ENCODE measurements at places on chromosomes 2 and 18. TPM values are rescaled to one million over a fixed set of nuclear protein-coding genes. Genes with fewer than 3 reads are reported as not detected.

DNA sequence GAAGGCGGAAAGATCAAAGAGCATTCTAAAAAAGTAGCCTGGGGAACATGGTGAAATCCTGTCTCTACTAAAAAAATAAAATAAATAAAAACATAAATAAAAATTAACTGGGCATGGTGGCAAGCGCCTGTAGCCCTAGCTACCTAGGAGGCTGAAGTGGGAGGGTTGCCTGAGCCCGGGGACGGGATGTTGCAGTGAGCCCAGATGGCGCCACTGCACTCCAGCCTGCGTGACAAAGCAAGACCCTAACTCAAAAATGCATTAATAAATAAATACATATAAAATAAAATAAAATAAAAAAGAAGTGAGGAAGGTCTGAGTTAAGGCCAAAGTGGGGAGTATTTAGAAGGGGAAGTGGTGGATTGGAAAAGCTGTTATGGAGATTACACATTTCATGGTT, 1.3 kb upstream of the PSMD14 start:
- DNase-seq, result no peak

GRCh38 chr18:76264198-76264875, 230.7 kb downstream of the ZNF516 start:
- no peak for DNase-seq

DNA sequence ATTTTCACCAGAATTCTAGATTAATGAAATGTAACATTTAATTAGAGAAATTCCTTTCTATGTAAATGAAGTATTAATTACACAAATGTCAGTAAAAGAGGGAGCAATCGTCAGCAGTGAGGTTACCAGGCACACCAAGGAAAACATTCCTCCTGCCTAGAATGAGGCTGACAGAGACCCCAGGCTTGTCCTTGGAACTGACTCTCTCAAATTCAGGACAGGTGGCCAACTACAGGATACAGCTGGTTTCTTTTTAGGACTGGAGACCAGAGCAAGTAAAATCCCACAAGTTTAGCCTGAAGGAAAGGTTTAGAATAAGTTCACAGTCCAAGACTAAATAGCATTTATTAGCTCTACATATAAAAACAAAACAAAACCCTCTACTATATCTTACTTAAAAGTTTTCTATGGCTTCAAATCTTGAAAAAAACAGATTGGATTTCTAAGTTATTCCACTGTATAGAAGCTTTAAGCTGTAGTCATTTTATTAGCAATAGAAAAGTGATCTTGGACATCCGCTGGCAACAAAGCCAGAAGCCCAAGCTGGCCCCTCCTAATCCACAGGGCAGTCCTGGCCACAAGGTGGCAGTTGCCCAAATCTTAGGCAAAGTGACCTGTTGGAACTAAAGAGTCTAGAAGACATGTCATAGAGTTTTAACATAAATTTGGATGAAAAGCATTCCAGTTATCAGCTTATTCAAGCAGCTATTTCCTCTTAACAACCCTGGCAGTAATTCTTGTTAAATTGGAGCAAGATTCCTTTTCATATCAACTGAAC, 81.0 kb downstream of the SP3 start:
- no peak for DNase-seq

UPP2 gene
- not detected for polyA plus RNA-seq

CHST9 gene
- polyA plus RNA-seq, result 0.10 TPM

ABHD3 gene
- polyA plus RNA-seq, result 11.2 TPM

GRCh38 chr2:228629251-228629650, 447.8 kb upstream of the SPHKAP start:
- no peak for DNase-seq

ADRA2B gene
- 2.7 TPM for polyA plus RNA-seq

DNA sequence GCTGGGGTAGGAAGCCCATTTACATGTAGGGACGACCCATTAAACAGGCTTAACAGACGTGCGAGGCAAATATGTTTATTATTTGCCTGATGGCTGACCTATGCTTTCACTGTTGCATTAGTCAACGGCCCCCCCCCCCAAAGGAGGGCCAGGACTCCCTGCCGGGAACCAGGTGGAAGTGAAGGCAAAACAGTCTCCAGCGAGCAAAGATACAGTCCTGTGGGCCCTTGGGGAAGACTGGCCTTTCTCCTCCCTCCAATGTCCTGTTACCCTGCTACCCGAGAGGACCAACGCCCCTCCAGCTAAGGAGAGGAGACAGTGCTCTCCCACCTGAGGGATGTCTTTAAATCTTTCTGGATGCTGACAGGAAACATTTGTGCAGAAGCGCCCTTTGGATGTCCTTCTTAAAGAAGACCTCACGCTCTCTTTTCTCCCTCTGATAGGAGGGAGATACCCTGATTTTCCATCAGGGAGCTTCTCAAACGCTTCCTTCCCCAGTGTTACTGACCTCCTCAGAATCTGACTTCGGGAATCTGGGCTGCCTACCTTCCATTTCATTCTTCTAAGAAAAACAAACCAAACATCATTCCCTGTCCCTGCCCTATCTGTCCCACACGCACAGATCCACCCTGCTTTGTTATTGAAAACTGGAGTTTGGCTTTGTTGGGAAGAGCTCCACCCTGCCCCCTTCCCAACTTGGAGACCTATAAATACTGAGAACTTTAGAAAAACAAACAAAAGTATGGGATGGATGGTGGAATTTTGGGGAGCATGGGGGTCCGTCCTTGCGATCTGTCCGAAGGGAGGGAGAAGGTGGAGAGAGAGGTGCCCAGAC, 135.9 kb upstream of the SIX3 start:
- DNase-seq, result no peak

GRCh38 chr2:4884117-4884571, 808.0 kb upstream of the SOX11 start:
- no peak for DNase-seq

- no peak for DNase-seq
These were observed 170.5 kb upstream of the NETO1 start for GRCh38 chr18:73038336-73038735.

Data from hindlimb muscle (tissue), 1 donor.